ENCODE measurements at places on chromosomes 3 and 15.
A peak's percentile ranks its signal among the peaks of the same experiment; 100 is the strongest.

DNA sequence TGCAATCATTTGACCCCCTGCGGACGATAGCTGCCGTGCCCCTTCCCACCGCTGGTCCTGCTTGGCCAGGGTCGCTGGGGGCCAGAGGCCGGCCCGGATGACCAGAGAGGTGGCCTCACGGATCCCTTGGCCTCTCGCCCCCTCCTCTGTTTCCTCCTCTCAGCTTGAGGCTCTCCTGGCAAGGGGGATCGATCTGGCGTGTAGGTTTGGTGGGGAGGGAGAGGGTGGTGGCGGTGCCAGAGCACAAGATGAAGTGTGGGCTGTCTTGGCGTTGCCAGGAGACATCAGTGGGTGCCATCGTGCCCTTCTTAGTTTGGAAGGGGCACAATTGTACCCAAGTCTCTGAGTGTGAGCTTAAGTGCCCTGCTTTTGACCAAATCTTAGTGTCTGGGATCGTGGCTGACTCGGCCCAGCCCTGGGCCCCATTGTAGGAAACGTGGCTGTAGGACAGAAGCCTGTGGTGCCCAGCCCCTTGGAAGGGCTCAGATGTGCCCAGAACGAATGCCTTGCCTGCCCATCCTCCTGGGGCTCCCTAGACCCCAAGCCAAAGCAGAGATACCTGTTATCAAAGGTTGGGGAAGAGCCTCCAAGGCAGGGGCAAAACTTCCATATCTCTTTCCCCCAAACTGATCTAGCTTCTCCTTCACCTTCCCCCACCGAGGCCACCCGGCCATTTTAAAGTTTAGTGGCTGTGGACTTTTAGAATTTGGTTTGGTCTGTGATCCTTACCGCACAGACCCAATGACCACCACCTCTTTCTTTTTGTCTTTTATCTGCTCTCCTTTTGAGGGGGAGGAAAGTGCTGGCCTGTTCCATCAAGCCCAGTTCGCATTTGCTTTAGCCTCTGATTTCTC lies 14.4 kb downstream of the NR2F2 start:
- DNase-seq: peak; percentile 1

GRCh38 chr3:151584566-151584965 lies 123.7 kb upstream of the IGSF10 start:
- DNase-seq: no peak

GRCh38 chr3:185337231-185337816 lies 25.6 kb upstream of the MAP3K13 start:
- no peak for DNase-seq

GRCh38 chr3:194632809-194633348 lies 340 bp downstream of the TMEM44 start:
- peak; percentile 32 for DNase-seq

DNA sequence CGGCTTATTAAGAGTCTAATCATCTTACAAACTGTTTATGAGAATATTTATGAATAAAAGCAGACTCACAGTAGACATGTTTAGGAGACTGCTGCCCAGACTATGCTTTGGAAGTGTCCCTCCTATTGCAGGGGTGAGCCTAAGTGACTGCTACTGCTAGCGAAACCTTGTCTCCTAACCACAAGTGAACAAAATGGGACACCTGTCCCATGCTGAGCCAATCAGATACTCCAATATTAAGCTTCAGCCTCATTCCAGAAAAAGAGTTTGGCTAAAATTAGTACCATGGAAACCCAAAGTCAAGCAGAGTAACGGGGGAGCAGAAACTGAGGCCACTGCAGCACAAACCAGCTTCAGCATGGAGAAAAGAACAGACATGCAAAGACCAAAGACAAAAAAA lies 4.6 kb downstream of the DENND6A start:
- no peak for DNase-seq

DNA sequence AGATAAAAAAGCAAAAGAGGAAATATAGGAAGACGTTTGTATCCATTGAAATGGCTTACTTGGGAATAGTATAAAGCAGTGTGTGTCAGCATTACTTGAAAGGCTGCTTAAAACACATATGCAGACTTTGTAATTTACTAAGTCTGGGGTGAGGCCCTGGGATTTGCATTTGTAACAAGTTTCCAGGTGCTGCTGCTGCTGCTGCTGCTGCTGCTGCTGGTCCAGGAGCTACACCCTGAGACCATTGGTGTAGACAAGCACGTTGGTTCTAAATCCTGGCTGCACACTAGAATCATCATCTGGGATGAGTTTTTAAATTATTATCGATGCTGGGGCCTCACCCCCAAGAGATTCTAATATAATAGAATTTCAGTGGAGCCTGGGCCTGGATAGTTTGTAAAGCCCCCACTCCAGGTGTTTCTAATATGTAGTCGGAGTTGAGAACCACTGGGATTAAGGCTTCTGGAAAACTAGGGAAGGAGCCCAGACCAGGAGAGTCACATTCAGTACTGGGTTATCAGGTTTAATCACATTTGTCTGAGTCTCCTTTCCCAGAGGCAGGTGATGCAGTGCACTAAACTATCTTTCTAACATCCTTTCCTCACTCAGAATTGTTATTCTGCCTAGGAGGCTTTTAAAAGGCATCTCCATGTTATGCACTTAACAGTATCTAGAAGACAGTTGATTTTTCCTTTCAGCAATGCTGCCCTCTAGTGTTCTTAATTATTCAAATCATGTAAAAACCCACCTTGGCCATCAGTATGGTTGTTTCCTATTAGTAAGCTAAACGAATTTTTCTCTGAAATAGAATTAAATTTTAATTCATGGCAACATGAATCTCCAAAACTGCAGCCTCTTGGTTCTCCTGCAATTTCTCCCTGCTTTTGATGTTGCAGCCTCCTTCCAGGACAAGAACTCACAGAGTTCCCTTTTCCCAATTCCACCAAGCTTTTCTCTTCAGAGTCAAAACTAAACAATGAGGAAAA lies 45.4 kb downstream of the SSR3 start:
- DNase-seq: peak; percentile 53

DNA sequence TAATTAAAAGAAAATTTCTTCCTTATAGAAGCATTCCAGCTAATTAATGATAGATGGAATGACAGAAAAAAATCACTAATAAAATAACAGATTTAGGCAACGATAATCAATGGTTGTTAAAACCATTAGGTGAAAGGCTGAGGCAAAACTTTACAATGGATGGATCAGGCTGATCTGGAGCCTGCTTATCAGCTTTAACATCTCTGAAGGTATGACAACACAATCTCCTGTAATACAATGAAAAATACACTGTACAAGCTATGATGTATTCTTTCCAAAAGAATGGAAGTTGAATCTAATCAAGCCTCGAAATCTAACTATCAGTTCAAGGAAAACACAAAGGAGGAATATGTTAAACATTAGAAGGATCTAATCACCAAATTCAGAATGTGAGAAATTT lies 39.3 kb downstream of the EMC4 start:
- DNase-seq: no peak

- DNase-seq: peak; percentile 8
Observed at GRCh38 chr3:105722943-105723556, 145.8 kb downstream of the CBLB start.

GRCh38 chr3:170908235-170909116 lies at the start of gene EIF5A2:
EIF5A2 (minus strand) TSS chr3:170908637; CDS start chr3:170907806, 831 bp downstream.
- peak; percentile 97 for DNase-seq

DNA sequence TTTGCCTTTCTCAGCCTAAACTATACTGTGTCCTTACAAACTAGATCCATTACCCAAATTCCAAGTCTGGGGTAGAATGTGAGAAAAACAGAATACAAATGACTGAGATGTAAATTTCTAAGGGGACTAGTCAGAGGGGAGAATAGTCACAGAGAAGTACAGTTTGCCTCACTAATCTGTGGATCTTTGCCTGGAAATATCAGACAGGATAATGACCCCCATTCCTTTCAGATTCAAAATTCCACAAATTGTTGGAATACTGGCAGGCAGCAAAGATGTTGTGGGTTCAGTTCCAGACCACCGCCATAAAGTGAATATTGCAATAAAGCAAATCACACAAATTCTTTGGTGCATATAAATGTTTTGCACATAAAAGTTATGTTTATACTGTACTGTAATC lies 762.8 kb upstream of the NR2F2 start:
- no peak for DNase-seq

- DNase-seq: peak; percentile 49
Observed at GRCh38 chr15:58980351-58980939, 7.0 kb upstream of the RNF111 start.

GRCh38 chr3:3368306-3368705 lies 188.8 kb upstream of the CRBN start:
- no peak for DNase-seq

GRCh38 chr15:40252438-40253166 lies 13.7 kb downstream of the PAK6 start:
- peak; percentile 85 for DNase-seq

Data from small intestine (tissue), 16 donors.